ENCODE measurements at places on chromosomes 7 and 10. TPM values are rescaled to one million over a fixed set of nuclear protein-coding genes. Genes with fewer than 3 reads are reported as not detected.

DNA sequence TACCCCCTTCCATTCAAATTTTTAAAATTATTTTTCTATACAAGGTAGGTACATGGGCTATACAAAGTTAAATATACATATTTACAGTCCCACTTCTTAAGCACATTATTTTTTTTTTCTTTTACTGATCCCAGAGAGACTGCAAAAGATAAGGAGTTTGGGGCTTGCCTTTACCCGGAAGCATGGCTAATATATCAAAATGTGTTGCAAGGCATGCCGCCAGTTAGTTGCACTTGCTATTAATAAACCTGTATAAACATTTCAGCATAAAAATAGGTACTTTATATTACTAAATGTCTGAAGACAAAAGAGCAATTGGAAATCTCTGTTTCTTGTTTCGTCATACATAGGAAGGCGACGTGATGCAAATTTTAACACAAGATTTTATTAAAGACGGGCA is 21.5 kb upstream of the PDLIM1 start:
- no peaks in the 10 kb centered on the region for H3K4me1 ChIP-seq
- no peak for DNase-seq
- no peak overlapping the region for H3K27ac ChIP-seq
- no peak overlapping the region for H3K4me3 ChIP-seq
- no peaks in the 10 kb centered on the region for H3K36me3 ChIP-seq
- H3K27me3 ChIP-seq: no peaks in the 10 kb centered on the region

- H3K27me3 ChIP-seq: no peaks in the 10 kb centered on the region
- no peak overlapping the region for H3K4me3 ChIP-seq
- H3K4me1 ChIP-seq: no peaks in the 10 kb centered on the region
- H3K36me3 ChIP-seq: no peaks in the 10 kb centered on the region
- no peak overlapping the region for H3K27ac ChIP-seq
Observed at GRCh38 chr7:47100817-47101435, 481.0 kb downstream of the TNS3 start.

- H3K27me3 ChIP-seq: no peaks in the 10 kb centered on the region
- no peak for DNase-seq
- H3K27ac ChIP-seq: no peak overlapping the region
- H3K4me1 ChIP-seq: peaks cover 2% of the 10 kb centered on the region
- no peaks in the 10 kb centered on the region for H3K36me3 ChIP-seq
- H3K4me3 ChIP-seq: no peak overlapping the region
Observed at GRCh38 chr7:39664057-39664456, 40.7 kb downstream of the RALA start.

GRCh38 chr10:79192677-79193003 is 123.9 kb downstream of the ZMIZ1 start:
- H3K4me1 ChIP-seq: peaks cover 26% of the 10 kb centered on the region
- no peaks in the 10 kb centered on the region for H3K27me3 ChIP-seq
- H3K4me3 ChIP-seq: no peak overlapping the region
- peak overlapping the region; percentile 30 for H3K27ac ChIP-seq
- no peak for DNase-seq

DNA sequence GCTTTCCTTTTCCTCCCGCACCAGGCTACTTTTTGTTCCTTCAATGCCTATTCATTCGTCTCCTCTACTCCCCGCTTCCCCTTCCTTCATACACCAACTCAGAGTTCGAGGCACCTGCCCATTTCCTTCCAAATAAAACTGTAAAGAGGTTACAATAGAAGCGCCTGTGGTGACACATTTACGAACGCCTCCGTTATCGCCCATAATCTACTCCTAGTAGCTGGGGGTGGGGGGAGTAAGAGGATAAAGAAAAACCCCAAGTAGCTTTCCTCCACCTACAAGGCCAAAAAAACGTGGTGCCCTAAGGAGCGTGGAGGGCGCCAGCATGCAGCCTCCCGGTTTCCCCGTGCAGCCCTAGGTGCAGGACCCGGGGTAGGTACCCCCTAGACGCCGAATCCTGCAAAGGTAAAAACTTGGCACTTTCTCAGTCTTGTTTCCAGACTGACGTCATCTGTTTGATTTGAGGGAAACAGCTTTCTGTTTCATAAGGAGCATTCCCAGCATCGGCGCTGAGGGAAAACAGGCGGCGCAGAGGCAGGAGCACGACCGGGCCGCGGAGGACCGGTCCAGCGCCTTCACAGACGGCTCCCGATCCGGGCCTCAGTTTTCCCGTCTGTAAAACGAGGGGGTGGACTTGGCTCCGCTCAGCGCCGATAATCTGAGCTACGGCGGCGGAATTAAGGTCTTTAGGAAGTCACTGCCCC is 922 bp downstream of the PPA1 start:
- H3K4me1 ChIP-seq: no peaks in the 10 kb centered on the region
- H3K27me3 ChIP-seq: no peaks in the 10 kb centered on the region
- no peak overlapping the region for H3K27ac ChIP-seq
- no peaks in the 10 kb centered on the region for H3K36me3 ChIP-seq
- H3K4me3 ChIP-seq: peak overlapping the region; percentile 79
- peak; percentile 56 for DNase-seq

DNA sequence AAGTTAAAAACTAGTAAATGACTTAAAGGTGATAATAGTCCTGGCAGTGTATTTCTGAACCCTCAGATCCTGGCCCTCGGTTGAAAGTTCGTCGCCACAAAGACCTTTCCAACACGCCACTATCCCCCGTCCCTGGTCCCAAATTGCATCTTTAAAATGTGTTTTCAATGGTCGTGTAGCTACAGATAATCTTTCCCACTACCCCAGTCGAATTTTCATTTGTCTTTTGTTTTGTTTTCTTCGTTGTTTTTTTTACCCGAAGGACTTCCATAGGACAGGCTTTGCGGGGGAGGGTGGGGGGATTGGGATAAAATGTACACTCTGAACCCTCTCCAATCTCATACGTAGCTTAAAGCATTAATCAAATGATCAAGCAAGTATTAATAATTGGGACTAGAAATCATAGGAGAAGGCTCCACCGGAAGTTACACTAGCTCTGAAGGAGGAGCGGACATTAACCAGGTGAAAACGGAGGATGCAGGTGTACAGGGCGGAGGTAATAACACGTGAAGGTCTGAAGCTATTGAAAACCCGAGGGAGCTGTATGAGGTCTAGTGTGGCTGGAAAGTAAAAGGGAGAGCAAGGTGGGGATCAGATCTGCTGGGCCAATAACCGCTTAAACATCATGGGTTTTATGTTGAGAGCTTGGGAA is 32.8 kb upstream of the PHF14 start:
- H3K27me3 ChIP-seq: no peaks in the 10 kb centered on the region
- H3K36me3 ChIP-seq: no peaks in the 10 kb centered on the region
- no peak for DNase-seq
- peaks cover 4% of the 10 kb centered on the region for H3K4me1 ChIP-seq

- no peaks in the 10 kb centered on the region for H3K27me3 ChIP-seq
- H3K4me3 ChIP-seq: no peak overlapping the region
- no peak for DNase-seq
- H3K36me3 ChIP-seq: no peaks in the 10 kb centered on the region
Observed at GRCh38 chr7:29192811-29193210, 1.8 kb upstream of the CHN2 start.

DNA sequence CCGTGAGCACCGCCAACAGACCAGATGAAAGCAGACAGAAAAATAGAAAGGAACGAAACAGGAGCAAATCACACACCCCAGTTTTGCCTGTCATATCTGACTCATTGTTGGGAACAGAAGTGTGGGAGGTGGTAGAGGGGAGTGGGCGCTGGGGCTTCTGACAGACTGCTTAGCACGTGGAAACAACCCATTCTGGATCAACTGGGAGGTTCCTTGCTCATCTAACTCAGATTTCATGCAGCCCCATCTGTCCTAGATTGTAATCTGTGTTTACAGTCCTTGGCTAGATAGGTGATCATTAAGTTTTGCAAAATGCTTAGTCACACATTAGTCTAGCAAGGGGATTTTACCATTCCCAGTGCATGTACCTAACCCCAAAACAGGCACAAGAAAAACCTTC is 154.1 kb downstream of the NRP1 start:
- H3K36me3 ChIP-seq: no peaks in the 10 kb centered on the region
- no peaks in the 10 kb centered on the region for H3K4me1 ChIP-seq
- no peak overlapping the region for H3K4me3 ChIP-seq
- H3K27ac ChIP-seq: no peak overlapping the region
- no peak for DNase-seq

DNA sequence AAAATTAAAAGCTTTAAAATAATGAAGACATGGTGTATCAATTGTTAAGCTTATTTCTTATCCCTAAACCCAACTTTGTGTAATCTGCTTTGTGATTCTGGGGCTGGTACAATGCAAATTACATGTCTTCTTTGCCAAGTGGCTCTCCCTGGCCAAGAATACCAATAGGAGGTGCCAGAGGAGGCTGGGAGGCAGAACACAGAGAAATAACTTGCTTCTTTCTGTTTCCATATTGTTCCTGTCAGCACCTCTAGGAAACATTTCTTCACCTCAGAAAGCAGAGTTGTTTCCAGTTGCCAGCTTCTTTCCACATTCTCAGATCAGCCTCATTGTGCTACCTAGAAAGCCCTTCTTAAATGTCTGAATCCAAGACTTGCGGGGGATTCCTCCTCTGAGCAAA is 174.4 kb downstream of the MDFIC start:
- H3K27ac ChIP-seq: no peak overlapping the region
- no peaks in the 10 kb centered on the region for H3K27me3 ChIP-seq
- no peaks in the 10 kb centered on the region for H3K4me1 ChIP-seq
- no peak for DNase-seq
- H3K36me3 ChIP-seq: no peaks in the 10 kb centered on the region

GRCh38 chr7:65980478-65981250 is 1.3 kb downstream of the GUSB start:
- H3K27me3 ChIP-seq: no peaks in the 10 kb centered on the region
- H3K4me1 ChIP-seq: peaks cover 5% of the 10 kb centered on the region
- peak overlapping the region; percentile 94 for H3K4me3 ChIP-seq
- H3K27ac ChIP-seq: no peak overlapping the region
- DNase-seq: peak; percentile 47

- no peak overlapping the region for H3K4me3 ChIP-seq
- no peak overlapping the region for H3K27ac ChIP-seq
- no peak for DNase-seq
- H3K4me1 ChIP-seq: no peaks in the 10 kb centered on the region
Observed at GRCh38 chr7:138126928-138127327, 50.7 kb downstream of the AKR1D1 start.

- H3K4me3 ChIP-seq: no peak overlapping the region
- H3K27ac ChIP-seq: no peak overlapping the region
- H3K4me1 ChIP-seq: no peaks in the 10 kb centered on the region
- no peak for DNase-seq
Observed at GRCh38 chr10:26214551-26215395, 1.8 kb upstream of the GAD2 start.

GRCh38 chr10:69786791-69787190 is 14.9 kb upstream of the COL13A1 start:
- H3K27me3 ChIP-seq: no peaks in the 10 kb centered on the region
- H3K4me1 ChIP-seq: no peaks in the 10 kb centered on the region
- H3K4me3 ChIP-seq: no peak overlapping the region
- no peak for DNase-seq
- H3K36me3 ChIP-seq: no peaks in the 10 kb centered on the region

DNA sequence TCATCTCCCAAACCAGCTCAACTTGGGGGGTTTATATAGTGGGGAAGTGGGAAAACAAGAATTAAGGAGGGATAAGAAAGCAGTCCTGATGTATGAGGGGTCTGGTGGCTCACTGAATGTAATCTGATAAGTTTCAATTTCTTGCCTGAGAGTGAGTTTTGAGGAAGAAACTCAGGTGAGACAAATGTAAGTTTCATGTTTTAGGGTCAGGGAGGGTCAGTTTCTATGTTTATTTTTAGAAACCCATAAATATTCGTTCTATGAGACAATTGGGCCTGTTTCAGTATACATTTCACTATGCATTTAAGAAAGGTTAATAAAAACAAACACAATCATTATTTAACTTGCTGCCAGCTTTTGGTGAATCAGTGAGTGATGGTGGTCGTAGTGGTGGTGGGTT is 128.0 kb upstream of the MBL2 start:
- H3K4me3 ChIP-seq: no peak overlapping the region
- no peaks in the 10 kb centered on the region for H3K36me3 ChIP-seq
- no peaks in the 10 kb centered on the region for H3K4me1 ChIP-seq
- no peak for DNase-seq
- H3K27ac ChIP-seq: no peak overlapping the region

DNA sequence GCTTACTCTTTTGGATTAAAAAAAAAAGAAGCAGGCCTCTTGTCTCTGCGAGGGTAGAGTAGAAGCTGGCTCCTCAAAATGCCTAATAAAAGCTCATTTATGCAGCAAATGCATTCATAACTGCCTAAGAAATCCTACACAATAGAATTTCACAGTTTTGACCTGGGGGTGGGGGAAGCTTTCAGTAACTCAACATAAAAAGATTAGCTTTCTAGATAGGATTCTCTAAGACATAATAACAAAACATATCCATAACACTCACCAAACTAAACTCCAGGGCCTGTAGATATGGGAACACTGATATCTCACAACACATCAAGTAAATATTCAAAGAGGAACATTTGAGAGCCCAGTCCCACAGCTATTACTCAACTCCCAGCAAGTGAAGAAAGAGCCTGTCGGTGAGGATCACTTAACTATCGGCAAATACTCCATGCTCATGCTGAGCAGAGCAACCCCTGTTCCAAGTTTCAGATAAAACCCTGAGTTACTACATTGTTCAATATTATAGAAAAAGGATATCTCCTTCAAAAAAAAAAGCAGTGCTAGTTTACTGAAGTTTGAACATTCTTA is 88.1 kb downstream of the COBL start:
- no peak overlapping the region for H3K27ac ChIP-seq
- no peaks in the 10 kb centered on the region for H3K36me3 ChIP-seq
- DNase-seq: no peak

DNA sequence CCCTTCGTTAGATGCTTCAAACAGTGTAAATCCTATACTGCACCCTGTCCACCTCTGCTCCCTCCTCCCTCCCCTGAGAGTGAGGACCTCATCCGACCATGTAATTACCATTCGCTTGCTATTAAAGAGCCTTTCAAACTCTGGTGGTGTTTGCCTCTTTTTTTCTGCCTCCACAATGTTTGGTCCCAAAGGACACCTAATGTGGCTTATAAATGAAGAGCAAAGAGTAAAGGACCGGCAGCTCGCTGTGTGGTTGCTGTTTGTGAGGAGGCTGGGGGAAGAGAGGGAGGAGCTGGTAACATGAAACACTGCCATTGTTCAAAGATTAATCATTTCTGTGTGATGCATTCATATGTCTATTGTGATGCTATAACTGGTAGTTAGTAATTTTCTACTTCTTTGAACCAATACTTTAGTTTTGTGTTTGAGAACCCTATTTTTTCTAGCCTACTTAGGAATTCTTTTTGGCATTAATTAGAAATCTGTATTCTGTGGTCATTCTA is 27.9 kb downstream of the MTURN start:
- no peaks in the 10 kb centered on the region for H3K36me3 ChIP-seq
- DNase-seq: no peak
- H3K27ac ChIP-seq: no peak overlapping the region
- no peaks in the 10 kb centered on the region for H3K27me3 ChIP-seq
- H3K4me1 ChIP-seq: peaks cover 8% of the 10 kb centered on the region
- H3K4me3 ChIP-seq: no peak overlapping the region

- DNase-seq: no peak
- no peaks in the 10 kb centered on the region for H3K4me1 ChIP-seq
- H3K36me3 ChIP-seq: no peaks in the 10 kb centered on the region
- H3K27me3 ChIP-seq: no peaks in the 10 kb centered on the region
- H3K27ac ChIP-seq: no peak overlapping the region
Observed at GRCh38 chr10:113232928-113233511, 283.0 kb downstream of the TCF7L2 start.

The SCD gene
- total RNA-seq: 112 TPM

The NPFFR1 gene
- 0.59 TPM for total RNA-seq

The CCDC136 gene
- 7.8 TPM for total RNA-seq

The DIP2C gene
- 17.0 TPM for total RNA-seq

The SORCS1 gene
- total RNA-seq: 1.0 TPM

The CHAT gene
- total RNA-seq: not detected

The PDE1C gene
- total RNA-seq: 19.0 TPM

The GNAI1 gene
- 36.0 TPM for total RNA-seq
